ENCODE measurements at places on chromosomes 6 and 20.

- no peak for DNase-seq
These were observed 1.6 kb downstream of the PRDM1 start for GRCh38 chr6:106087548-106088325.

DNA sequence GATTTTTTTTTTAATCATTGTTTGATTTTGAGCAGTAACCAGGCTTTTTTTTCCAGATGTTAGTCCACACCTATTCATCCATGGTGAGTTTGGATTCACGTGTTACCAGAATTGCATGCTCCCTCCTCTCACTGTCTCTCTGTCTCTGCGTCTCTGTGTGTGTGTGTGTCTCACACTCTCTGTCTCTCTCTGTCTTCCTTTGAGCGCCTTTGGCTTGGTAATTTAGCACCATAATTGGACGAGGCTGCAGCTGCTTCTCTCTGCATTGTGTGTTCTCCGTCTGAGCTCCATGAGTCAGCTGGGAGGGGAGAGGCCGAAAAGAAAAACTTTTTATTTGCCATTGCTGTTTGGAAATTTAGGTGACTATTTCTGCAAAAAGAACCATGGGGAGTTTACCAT, 3.4 kb downstream of the TFAP2B start:
- DNase-seq, result no peak

DNA sequence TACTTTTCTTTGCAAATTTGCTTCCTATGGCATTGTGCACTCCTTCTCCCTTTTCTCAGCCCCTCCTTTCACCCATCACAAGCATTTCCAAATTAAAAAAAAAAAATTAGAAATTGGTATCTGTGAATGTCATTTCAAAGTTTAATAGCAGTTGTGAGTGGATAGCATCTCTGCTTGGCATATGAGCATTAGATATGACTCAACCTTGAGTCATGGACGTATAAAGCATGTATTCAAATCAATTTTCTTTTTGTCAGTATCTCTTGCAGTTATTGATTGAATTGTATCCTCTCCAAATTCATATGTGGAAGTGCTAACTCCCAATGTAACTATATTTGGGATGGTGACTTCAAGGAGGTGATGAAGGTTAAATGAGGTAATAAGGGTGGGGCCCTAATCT, 60.1 kb upstream of the MAP3K7 start:
- no peak for DNase-seq

- no peak for DNase-seq
These were observed 27.8 kb downstream of the PRSS16 start for GRCh38 chr6:27275025-27275956.

- no peak for DNase-seq
These were observed 122.1 kb upstream of the MLN start for GRCh38 chr6:33925936-33926335.

GRCh38 chr20:5592165-5592564, 158.0 kb upstream of the SHLD1 start:
- DNase-seq, result no peak

DNA sequence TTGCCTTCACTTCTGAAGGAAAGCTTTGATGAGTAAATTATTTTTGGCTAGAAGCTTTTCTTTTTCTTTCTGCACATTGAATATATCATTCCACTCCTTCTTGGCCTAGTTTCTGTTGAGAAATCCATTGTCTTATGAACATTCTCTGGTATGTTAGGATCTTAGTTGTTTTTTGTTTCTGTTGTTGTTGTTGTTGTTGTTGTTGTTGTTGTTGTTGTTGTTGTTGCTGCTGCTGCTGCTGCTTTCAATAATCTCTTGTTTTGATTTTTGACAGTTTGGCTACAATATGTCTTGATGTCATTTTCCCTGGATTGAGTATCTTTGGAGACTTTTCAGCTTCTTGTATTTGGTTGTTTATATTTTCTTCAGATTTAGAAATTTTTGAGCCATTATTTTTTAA, 836.5 kb upstream of the MAN1A1 start:
- DNase-seq, result no peak

GRCh38 chr6:75199889-75200288, 6.0 kb downstream of the COL12A1 start:
- DNase-seq, result no peak

DNA sequence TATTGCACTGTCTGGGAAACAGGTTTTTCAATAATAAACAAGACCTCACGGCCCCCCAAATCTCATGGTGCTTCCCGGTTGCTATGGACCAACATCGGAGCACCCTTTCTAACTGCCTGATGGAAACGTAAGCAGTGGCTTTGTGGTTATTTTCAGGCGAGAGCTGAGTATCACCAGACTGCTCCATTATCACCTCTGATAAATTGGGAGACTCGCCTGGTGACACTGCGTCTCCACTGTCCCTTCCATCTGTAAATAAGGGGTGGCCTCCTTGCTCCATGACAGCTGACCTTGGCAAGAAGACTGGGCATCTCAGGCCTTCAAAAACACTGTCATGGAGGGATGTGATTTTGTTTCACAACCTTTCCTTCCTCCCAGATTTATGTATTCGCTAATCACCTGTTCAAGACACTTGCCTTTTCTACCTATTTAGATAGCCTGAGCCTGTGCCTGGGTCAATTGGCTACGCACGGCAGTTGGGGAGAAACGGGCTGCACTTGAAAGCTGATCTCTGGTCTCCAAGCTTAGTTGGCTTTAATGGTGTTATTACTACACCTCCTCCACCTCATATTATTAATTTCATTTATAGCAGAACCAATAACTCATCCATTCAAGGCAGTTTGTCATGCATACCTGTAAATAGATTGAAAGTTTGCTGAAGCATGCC, 17.7 kb upstream of the CDH4 start:
- DNase-seq, result no peak

- DNase-seq, result no peak
These were observed 163.0 kb upstream of the KCNG1 start for GRCh38 chr20:51185861-51186260.

- DNase-seq, result no peak
These were observed 79.7 kb downstream of the RNF217 start for GRCh38 chr6:125041740-125042459.

DNA sequence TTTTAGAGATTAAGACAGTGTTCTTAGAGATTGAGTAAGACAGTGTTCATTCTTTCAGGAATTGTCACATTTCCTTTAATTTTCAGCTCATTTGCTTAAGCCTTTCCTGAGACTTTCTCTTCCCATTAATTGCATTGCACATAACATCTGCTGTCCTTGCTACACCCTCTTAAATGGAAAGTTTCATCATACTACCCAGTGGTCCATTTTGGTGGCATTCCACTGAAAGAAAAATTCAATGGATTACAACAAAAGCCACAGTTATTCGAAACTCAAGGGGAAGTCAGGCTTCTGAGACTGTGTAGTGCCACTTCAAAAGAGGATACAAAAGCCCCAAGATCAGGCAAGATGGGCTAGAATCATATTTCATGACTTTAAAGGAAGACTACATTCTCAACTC, 64.0 kb downstream of the RSPO3 start:
- no peak for DNase-seq

- no peak for DNase-seq
These were observed 124.0 kb upstream of the B3GAT2 start for GRCh38 chr6:71080826-71081225.

GRCh38 chr6:149450679-149451375, 34.0 kb downstream of the ZC3H12D start:
- DNase-seq, result no peak

DNA sequence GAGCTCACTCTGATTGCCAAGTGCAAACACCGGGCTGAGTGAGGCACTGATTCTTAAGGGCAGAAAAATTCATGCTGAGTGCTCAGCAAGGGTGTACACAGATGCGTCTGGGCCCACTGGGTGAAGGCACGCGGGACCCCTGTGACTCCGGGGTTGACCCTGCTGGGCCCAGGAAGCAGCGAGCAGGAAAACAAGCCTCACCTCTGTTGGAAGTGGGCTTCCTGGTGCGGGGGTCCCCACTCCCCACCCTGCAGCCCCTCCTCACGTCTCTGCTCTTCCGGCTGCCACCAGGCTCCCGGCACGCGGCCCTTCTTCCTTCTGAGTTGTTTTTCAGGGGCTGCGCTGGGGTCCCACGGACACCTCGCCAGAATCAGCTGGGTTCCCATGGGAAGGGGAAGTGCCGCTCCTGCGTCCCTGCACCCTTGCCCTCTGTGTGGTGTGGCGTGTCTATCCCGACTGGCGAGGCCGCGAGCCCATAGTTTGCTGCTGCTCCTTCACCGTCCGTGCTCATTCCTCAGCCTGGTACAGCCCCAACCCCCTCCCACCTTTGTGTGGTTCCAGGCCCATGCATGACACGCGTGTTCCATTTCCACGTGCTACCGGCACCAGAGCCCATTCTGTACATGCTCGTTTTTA, 80.6 kb upstream of the BHLHE23 start:
- no peak for DNase-seq

GRCh38 chr6:169725125-169726048, 1.1 kb upstream of the PHF10 start:
- no peak for DNase-seq

- DNase-seq, result no peak
These were observed 108.2 kb downstream of the NOL4L start for GRCh38 chr20:32476684-32477593.

GRCh38 chr6:21931641-21932335, 338.2 kb downstream of the SOX4 start:
- DNase-seq, result no peak

GRCh38 chr20:24418731-24419130, 50.7 kb upstream of the SYNDIG1 start:
- no peak for DNase-seq

DNA sequence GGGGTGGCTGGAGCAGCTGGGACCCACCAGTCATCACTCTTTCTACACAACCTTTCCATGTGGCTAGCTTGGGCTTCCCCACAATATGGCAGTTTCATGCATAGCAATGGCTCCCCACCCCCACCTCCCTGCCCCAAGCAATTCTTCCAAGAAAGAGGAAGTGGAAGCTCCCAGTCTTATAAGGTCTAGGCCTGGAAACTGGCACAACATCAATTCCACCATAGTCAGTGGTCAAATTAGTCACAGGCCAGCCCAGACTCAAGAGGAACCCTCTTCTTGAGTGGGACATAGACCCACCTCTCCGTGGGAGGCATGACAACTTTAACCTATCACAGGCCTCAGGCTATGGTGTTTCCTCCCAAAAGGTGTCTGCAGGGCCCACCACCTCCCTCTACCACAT, 17.7 kb downstream of the TGM6 start:
- DNase-seq, result no peak

DNA sequence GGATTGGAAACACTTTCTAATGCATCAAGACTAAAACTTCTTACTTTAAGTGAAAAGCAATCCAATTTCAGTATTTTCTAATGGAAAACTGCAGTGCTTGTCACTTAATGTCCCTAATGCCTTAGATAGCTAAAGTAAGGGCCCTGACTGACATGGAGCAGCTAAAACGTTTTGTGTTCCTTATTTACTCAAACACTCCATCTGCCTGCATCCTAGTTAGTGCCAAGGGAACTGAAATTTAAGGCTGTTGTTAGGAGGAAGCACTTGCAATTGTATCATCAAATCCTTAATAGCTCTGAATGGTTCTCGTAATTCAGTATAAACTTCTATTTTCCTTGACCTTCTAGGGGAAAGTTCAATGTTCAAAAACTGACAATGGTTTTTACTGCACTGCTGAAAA, 127.4 kb downstream of the GJA10 start:
- DNase-seq, result no peak

DNA sequence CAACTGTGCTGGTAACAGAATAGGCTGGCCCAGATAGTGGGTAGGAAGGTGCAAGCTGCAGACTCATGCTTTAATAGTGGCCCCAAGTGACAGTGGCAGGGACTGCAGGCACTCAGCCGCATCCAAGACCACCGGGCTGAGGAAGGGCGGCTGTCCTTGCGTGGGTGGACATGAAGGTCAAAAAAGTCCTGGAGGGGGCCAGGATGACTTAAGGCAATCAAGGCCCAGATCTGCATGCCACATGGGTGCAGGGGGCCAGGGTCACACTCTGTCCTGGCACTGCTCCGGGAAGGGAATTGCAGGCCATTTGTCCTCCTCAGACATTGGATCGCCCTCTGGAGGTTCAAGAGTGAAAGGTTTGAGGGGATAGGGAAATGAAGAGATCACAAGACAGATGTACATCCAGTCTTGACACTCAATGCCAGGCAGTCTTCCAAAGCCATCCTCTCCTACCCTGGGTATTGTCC, 10.4 kb upstream of the VNN2 start:
- no peak for DNase-seq

DNA sequence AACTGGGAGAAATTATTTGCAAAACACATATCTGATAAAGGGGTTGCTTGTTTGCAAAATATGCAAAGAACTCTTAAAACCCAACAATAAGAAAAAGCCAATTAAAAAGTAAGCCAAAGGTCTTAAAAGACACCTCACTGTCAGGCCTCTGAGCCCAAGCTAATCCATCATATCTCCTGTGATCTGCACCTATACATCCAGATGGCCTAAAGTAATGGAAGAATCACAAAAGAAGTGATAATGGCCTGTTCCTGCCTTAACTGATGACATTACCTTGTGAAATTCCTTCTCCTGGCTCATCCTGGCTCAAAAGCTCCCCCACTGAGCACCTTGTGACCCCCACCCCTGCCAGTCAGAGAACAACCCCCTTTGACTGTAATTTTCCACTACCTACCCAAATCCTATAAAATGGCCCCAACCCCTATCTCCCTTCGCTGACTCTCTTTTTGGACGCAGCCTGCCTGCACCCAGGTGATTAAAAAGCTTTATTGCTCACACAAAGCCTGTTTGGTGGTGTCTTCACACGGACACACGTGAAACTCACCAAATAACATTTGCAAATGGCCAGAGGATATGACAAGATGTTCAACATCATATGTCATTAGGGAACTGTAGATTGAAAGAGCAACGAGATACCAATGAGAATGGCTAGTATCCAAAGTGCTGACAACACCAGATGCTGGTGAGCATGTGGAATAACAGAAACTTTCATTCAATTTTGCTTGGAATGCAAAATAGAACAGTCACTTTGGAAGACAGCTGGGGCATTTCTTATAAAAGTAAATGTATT, 565.0 kb upstream of the ADGRB3 start:
- DNase-seq, result no peak

GRCh38 chr6:140921366-140922226, 1211.1 kb upstream of the GJE1 start:
- no peak for DNase-seq

- no peak for DNase-seq
These were observed 94.0 kb downstream of the RNGTT start for GRCh38 chr6:88869263-88870020.

- DNase-seq, result no peak
These were observed 517.6 kb upstream of the SOX4 start for GRCh38 chr6:21075986-21076385.

DNA sequence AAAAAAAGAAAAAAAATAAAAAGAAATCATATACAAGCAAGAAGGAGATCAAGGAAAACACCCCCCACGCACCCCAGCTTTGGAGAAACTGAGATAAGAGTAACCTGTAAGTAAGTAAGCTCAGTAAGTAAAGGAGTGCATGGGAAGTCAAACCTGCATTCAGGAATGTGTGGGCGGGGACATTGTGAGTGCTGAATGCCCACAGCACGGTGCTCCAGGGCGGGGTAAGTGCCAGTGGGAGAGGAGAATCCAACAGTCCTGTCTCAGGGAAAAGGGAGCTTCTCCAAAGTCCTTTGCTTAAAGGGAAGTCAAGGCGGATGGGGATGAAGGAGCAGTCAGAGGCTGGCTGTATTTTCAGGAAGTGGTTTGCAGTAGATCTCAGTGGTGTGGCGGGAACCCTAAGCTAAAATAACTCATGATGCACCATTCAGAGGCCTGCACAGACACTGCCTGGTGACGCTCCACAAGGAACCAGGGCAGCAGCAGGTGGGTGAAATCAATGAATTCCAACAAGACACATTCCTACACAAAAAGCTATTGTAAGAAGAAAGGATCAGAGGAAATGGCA, 368.0 kb downstream of the QKI start:
- DNase-seq, result no peak

GRCh38 chr6:28506807-28507475, 8.7 kb downstream of the GPX6 start:
- no peak for DNase-seq

- no peak for DNase-seq
These were observed at the start of gene NR2E1 for GRCh38 chr6:108165714-108166663. TSS of gene NR2E1 (plus strand) at chr6:108166022. CDS start at chr6:108166766, 744 bp downstream.

All from CD4-positive, alpha-beta T cell (primary cell).